Activated CD4-positive, CD25-positive, alpha-beta regulatory T cell treated with anti-CD3 and anti-CD28 coated beads, Interleukin-2, amount 50 U/mL, for 72 hours (primary cell): ENCODE measurements at places on chromosomes 12 and 14.
A peak's percentile ranks its signal among the peaks of the same experiment; 100 is the strongest.

GRCh38 chr14:61285364-61285763, 4.2 kb upstream of the TMEM30B start:
- DNase-seq, result no peak

- no peak for DNase-seq
Measured at GRCh38 chr12:59723520-59723919, 127.7 kb downstream of the SLC16A7 start.

DNA sequence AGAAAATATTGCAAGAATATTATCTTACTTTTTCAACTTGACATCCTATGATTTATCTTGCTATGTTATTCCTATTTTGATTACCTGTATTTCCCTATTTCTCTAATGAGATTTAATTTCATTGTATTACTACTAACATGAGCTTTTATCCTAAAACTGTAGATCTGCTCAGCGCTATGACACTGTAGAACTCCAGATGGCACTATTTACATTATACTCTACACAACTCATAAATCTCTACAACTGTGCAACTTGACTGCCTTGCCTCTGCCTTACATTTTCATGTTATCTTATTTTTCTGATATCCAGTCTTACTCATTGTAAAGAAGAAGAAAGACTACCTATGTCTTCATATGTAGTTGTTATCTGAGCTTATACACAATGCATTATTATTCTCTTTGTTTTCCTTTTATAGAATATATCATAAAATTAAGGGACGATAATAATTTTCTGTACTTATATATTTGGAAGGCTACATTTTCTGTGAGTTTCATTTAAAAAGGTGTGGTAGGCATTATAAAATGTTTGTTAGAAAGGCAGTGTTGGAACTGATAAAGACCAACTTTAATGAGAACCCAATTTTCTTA, 24.1 kb downstream of the NUP37 start:
- DNase-seq, result no peak

GRCh38 chr14:67704484-67705089, 2.9 kb downstream of the RDH12 start:
- no peak for DNase-seq

DNA sequence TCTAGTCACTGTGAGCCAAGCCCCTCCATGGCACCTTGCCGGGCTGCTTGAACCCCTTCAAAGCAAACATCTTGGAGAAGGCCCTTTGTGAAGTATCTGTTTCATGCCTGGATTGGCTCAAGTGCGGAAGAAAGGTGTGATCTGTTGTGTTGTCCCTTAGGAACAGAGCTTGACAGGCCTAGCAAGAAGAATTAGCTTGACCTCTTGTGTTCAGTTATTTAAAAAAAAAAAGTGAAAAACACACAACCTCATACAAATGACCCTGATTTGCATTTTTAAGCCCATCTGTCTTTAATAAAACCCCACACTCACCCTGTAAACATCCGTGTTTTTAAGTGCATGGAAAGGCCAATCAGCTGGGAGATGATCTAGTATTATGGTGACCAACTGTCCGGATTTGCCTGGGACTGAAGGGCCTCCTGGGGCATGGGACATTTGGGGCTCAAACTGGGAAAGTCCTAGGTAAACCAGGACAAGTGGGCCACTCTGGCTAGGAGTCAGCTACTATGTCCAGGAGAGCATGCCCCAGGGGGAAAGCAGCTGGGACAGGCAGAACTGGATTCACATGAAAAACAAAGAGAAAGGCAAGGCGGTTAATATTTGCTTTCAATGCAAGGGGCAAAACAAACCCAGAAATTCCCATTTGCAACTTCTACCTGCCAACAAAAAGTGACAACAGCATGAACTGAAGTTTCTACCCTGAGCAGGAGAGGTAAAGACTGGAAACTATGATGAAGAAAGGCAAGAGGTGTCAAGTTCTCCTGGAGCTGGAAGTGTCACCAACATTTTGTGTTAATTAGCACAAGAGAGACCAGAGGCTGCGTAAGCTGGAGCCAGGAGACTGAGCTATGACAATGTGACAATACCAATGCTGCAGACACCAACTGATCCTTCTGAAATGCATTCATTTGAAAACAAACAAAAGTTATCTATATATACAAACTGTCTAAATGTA, 78.6 kb downstream of the CLMN start:
- no peak for DNase-seq

- DNase-seq, result no peak
Measured at GRCh38 chr14:55131370-55132137, 2.5 kb downstream of the LGALS3 start.

GRCh38 chr12:65868878-65869277, 44.6 kb downstream of the HMGA2 start:
- no peak for DNase-seq

DNA sequence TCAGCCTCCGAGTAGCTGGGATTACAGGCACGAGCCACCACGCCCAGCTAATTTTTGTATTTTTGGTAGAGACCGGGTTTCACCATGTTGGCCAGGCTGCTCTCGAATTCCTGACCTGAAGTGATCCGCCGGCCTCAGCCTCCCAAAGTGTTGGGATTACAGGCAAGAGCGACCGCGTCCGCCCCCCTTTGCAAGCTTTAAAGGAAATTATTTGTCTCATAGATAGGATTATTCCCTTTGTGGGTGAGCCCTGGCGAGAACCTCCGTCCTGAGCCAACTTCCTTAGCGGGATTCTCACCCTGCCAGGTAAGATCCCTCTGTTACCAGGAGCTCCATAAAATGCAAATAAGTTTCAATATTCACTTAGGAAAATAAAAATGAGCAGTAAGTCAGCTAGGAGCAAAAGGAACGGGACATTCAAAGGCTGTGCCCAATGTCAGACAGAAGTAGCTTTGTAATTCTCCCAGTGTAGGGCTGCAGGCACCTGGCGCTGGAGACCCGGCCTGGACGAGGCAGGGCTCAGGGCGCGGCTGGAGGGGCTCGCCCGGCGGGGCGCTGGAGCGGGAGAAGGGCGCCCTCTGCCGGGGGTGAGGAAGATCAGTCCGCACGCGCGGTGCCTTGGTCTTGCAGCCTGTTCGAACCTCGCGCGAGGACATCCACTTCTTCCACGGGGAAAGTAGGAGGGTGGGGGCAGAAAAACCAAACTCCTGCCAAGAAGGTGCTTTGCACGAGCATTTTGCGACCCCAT, 47.2 kb upstream of the PLXNC1 start:
- peak; percentile 87 for DNase-seq

DNA sequence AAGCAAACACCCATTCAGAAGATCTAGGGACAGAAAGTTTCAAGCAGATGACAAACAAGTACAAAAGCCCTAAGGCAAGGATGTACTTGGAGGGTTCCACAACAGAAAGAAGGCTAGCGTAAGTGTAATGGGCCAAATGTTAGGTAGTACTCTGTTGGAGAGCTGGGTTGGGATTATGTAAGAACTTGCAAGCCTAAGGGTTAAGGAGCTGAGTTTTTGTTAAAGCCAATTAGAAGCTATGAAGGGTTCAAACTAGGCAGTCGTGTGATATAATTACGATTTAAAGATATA, 41.4 kb downstream of the HECTD1 start:
- DNase-seq, result no peak

GRCh38 chr12:117142094-117142493, 42.9 kb upstream of the TESC start:
- no peak for DNase-seq

DNA sequence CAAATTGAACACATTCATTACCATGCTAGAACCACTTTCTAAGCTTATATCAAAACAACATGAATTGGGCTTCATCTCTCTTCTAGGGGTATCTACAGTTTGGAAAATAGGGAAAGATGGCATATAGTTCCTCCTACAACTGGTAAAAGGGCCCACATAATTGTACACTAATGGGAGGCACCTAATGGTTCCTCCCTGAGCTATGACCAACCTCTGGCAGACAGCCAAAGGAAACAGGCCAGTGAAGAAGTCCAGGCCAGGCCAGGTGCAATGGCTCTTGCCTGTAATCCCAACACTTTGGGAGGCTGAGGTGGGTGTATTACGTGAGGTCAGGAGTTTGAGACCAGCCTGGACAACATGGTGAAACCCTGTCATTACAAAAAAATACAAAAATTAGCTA, 23.2 kb upstream of the APOF start:
- no peak for DNase-seq

DNA sequence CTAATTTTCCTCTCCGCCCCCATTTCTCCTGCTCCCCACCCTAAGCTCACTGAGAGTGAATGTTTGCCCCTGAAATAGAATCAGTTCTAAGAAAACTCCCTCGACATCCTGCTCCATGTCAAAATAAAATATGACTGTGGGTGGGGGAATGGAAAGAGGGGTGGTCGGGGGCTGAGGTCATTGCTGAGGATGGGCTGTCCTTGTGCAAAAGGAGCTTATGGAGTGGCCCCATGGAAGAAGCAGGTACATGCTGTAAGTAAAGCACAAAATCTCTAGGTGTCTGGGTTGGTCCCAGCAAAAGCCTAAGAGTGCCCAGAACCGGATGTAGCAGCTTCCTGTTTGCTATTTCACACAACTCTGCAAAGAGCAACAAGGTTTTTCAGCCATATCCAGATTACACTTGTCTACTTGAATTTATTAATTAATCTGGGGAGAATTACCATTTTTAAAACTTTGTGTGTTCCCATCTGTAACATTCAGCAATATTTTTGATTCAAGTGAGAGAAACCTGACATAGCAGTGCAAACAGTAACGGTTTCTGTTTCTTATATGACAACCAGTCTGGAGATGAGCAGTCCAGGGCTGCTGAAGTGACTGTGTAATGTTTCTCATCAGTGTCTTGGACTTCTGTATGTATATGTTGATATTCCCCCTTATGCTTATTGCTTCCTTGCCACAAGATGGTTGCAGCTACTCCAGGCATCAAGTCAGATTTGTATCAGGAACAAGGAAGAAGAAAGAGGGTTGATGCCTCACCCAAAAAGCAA, 40.4 kb upstream of the GZMB start:
- DNase-seq, result no peak

DNA sequence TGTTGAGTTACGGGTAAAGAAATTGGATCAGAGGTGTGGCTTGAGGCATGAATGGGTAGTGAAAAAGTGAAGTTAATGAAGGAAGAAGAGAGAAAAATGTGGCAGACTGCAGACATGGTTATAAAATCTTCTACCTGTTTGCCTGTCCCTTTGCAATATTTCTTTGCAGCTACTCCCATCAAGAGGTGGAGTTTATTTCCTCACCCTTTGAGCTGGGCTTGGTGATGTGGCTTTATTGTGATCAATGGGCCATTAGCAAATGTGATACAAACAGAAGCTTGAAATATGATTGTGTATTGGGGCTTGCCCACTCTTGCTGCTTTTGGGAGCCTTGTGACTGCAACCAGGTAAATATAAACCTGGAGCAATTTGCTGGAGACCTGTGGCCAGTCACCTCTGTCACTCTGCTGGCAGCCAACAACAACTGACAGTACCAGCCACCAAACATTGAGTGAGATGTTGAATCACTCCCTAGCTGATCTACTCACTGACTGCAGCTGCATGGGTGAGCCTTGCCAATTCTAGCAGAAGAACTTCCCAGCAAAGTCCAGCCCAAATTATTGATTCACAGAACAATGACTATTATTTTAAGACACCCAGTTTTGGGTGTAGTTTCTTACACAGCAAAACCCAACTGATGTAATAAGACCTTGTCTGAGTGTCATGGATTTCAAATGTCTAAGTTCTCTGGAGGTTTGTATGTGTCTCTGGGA, 151.0 kb upstream of the ATP2B1 start:
- no peak for DNase-seq

DNA sequence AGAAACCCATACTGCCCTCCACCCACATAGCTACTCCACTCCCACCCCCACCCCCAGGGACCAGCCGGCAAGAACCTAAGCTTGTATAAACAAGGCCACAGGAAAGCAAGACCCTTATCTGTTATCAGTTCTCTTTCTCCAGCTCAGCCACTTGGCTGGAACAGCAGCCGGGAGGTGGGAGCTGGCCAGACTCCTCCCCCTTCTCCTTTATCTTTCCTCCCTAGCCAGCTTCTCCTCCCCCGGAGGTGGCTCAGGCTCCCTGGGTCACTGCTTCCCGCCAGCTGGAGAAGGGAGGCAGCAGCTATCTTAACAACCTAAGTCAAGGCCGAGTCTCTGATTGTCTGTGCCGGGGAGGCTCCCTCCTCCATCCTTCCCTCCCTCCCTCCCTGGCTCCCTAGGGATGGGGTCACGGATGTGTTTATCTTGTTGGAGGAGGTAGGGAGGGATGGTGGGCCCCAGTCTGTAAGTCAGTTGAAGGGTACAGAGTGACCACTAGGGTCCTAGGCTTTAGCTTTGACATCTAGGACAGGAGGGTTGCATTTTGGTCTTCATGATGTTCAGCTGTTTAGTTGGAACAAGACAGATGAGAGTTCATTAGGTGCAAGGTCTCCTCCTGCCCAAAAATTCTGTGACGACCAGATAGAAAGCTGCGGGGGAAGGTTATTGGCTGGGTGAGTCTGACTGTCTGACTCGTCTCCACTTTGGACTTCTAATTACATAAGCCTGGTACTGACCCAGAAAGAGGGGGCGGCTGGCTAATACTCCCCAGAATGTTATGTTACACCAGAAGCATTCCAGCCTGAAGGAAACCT, 29.7 kb downstream of the ZFP36L1 start:
- DNase-seq, result peak; percentile 8

- DNase-seq, result no peak
Measured at GRCh38 chr14:51512316-51512715, 139.4 kb upstream of the FRMD6 start.

DNA sequence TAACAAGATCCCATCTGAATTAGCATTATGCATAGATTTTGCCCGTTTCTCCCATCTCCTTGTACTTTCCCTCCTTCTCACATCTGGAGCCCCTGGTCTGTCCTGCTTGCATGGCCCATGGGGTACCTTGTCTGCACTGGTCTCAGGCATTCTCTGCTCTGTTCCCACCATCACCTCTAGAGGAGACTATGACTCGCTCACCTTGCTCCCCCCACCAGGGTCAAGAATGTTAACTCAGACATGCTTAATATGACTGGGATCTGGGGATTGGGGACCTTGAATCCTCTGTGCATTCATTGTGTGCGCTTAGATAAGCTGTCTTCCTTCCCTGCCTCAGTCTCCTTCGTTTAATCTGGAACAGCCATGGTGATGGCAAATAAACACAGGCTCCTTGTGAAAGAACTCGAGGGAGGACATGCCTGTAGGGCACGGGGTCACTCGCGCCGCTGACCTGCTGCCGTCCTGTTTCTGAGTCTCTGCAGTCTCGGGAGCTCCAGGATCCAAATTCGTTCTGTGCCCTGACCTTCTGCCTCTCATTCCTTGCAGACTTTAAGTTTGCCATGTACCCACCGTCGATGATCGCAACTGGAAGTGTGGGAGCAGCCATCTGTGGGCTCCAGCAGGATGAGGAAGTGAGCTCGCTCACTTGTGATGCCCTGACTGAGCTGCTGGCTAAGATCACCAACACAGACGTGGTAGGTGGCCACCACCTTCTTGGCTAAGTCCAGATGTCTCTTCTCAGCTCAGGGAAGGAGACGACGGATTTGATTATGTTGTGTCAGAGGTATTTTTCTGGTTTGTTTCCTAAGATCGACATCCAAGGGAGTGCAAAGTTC, 15.0 kb downstream of the CCND2 start:
- DNase-seq, result no peak

DNA sequence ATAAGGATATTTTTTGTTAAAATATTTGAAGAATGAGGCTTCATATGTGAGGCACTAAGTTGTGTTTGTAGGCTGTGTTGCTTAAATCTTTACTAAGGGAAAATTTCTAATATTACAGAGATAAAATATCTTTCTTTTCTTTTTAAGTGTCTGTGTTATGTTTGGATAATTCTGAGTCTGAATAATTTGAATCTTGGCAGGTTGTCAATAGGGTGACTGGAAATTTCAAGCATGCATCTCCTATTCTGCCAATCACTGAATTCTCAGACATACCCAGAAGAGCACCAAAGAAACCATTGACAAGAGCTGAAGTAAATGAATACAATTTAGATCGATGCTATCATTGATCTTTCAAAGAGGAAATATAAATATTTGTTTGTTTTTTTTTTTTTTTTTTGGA, 29.4 kb downstream of the TMPO start:
- no peak for DNase-seq

- DNase-seq, result no peak
Measured at GRCh38 chr12:53974084-53975063, at the start of gene HOTAIR. Gene HOTAIR (minus strand): TSS chr12:53974954.
